Cerebellar nuclear complex (tissue), 1 donor: ENCODE measurements at places on chromosomes 12 and 14.

GRCh38 chr12:6699259-6699988 lies 1.2 kb downstream of the PIANP start:
- DNase-seq, result no peak

- DNase-seq, result no peak
Measured at GRCh38 chr14:87686746-87687145, 306.2 kb downstream of the GALC start.

GRCh38 chr14:73025544-73025943 lies 1.4 kb downstream of the ZFYVE1 start:
- DNase-seq, result no peak

GRCh38 chr14:87405563-87405962 lies 587.4 kb downstream of the GALC start:
- DNase-seq, result no peak

DNA sequence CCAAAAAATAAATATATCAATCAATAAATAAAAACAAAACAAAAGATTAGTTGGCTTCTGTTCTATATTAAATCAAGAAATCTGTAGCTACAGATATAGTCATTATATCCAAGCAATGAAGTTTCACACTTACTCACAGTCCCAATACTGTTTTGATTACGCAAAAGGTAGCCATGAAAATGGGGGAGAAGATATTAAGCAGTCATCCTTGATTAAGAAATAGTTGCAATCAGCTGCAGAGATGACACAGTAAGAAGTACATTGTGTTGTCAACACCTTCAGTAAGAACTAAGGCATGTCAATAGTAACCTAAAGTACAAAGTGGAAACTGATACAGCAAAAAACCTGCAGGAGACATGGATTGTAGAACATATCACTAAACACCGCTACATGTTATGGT lies 11.0 kb upstream of the RHOJ start:
- no peak for DNase-seq

GRCh38 chr12:113443030-113443539 lies 20.9 kb downstream of the SDSL start:
- no peak for DNase-seq

GRCh38 chr12:79006306-79006705 lies 141.7 kb downstream of the SYT1 start:
- no peak for DNase-seq

- no peak for DNase-seq
Measured at GRCh38 chr14:63288853-63289252, 29.9 kb downstream of the GPHB5 start.

- DNase-seq, result no peak
Measured at GRCh38 chr12:69136931-69137613, 102.3 kb upstream of the CPSF6 start.

- DNase-seq, result no peak
Measured at GRCh38 chr12:59736359-59736758, 140.5 kb downstream of the SLC16A7 start.

DNA sequence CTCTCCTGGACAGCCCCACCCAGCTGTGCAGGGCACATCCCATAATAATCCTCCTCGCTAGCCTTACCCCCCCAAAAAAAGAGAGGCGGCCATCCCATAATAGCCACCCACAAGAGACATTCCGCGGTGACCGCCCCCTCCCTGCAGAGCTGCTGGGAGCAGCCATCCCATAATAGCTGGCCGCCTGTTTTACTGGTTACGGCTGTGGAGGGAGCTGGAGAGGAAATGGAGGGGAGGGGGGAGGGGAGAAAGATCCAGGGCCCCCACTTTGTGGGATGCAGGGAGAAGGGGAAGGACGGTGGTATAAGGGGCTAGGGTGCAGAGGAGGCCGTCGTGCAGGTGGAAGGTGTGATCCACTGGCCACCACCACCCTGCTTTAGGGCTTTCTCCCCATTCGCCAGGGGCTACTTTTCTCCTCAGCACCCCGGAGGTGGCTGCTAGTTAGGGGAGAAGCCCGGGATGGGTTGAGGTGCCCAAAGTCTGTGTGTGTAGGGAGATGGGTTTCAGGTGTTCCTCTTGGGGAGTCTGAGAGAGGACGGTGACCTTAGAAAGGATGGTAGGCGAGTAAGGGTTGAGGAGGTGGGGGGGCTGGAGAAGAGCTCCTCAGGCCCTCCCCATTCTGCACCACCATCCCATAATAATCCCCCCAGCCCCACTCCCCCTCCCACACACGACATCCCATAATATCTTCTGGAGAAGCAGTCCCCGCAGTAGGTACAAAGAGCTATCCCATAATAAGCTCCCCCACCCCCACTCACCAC lies 6.0 kb upstream of the CHD4 start:
- DNase-seq, result peak; percentile 86

- DNase-seq, result no peak
Measured at GRCh38 chr14:74637178-74637550, 25.1 kb upstream of the LTBP2 start.

DNA sequence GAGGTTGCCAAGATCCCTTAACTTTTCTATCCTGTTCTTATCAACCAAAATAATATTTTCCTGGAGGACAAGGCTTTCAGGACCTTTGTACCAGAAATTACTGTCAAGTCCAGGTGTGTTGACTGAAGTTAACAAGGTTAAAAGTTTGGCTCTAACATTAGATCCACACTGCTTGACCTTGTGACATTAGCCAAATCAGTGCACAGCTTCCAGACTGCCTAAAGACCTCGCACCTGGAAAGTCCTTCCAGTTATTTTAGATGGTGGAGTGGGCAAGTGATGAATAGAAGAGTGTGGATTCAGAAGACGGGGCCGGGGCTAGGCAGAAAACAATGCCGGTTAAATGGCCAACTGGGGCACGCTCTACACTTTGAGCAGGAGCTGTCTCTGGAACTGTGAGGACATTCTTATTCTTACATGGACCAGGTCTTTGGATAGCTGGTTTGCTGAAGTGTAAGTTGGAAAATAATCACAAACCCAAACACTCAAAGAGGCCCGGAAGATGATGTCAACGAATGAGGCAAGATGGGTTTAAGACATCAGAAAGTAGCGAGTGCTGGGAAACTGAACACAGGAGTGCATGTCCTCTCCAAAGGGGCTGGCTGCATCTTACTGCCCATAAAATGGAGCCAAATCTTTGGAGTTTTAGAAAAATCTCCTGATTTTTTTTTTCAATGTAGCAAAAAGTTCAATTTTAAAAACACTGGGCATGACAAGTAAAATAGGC lies 56.3 kb downstream of the NIN start:
- DNase-seq, result no peak

DNA sequence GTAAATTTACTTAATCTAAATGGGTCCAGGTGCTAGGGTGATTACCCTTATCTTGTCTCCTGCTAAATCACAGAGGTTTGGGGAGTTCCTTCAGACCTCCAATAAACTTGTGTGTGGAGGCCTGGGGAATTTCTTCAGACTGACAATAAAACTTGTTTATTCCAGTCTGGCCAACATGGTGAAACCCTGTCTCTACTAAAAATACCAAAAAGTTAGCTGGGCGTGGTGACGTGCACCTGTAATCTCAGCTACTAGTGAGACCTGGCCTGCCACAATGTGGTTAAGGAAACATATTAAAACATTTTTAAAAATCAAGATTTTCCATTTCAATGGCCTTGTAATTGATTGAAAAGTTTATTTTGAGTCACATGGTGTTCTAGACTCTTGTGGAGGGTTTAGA lies 126.9 kb upstream of the FGD4 start:
- DNase-seq, result no peak

DNA sequence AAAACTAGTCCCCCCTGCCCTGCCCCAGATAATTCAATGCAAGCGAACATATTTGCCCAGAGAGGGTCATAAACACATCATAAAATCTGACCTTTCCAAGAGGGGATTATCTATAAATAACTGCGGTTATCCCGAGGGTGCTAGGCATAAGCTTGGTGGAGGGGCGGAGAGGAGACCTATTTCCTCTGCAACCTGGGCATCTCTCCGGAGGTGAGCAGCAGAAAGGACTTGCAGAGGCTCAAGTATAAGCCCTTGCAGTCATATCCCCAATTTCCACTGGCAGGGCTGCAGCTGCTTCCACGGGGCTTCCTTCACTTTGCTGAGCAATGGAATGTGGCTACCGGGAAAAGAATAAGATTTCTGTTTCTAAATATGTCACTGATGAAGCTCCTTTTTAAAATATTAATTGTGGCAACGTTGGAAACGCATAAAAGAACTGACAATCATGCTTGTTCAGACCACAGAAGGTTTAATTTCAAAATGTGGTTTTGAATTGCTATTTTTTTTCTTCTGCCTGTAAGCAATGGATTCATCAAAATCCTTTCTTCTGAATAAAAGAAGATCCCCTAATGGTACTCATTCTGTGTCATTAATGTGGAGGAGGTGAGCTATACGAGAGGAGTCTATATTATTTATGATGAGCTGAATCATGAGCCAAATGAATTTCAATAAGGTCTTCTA lies 268.9 kb upstream of the ATP2B1 start:
- DNase-seq, result no peak

DNA sequence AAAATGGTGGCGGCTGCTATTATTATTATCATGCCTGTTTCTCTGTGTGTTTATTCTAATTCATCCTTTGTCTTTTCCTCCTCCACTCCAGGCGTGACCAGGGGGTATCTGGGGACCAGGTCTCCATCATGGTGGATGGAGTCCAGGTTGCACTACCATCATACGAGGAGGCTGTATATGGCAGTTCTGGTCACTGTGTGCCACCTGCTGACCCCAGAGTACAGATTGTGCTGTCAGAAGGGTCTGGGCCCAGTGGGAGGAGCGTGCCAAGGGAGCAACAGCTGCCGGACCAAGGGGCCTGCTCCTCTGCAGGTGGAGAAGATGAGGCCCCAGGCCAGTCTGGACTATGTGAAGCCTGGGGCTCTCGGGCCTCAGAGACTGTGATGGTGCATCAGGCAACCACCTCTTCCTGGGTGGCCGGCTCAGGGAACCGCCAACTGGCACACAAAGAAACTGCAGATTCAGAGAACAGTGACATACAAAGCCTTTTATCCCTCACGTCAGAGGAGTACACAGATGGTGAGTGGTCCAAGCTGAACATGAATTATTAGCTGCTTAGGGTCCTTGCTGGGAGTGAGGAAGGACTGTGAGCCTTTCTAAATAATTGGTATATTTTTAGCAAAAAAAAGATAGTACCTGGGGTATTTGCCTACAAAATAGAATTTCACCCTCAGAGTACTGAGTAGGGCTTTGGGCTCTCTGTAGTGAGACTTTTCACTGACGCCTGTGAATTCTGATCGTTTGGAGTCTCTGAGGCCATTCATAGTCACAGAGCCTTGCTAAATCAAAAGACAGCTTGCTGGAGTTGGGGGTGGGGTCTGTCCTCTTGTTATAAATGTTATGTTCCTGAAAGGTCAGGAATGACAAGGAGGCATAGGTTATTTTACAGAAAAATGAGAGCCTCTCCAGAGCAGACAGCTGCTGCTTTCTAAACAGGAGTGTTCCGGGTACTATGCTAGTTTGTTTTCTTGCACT lies 58.1 kb upstream of the SRSF5 start:
- no peak for DNase-seq

DNA sequence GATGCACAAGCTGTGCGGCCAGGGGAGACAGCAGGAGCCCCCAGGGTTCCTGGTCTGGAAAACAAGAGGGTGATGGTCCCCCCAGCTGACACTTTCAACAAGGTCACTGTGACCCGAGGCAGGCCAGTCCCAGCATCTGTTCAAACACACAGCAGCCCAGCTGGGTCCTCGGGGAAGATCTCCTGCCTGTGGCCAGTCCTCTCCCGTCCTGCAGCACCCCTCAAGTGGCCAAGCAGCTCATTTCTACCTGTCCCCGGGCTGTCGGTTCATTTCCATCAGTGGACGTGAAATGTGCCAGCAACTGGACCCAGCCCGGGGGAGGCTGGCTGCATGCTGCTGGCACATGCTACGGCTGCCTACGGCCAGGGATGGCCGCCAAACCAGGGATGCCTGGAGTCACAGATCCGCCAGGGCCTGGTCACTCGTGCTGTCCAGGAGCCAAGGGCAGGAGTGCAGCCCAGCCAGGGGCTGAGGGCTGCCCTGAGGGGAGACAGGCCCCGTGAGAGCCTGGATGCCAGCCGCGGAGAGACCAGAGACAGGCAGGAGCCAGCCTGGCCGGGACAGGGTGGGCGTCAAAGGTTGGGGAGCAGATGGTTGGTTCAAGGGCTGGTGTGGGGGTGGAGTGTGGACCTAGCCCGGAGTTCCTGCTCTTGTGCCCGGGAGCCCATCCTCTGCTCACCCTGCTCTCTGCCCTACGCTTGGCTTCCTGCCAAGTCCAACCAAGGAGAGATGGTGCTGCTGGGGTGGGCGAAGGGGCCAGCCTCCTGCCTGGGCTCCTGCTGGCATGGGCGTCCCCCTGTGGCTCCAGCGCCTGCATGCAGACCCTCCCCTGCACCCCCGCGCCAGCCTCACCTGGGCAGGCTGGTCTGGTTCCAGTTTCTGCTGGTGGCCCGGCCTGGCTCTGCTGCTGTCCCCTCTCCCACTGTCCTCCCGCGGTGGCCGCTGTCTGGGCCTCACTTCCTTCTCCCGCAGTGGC lies 143.8 kb downstream of the ADGRD1 start:
- DNase-seq, result no peak

- DNase-seq, result no peak
Measured at GRCh38 chr14:71487449-71487848, 444.8 kb upstream of the RGS6 start.

DNA sequence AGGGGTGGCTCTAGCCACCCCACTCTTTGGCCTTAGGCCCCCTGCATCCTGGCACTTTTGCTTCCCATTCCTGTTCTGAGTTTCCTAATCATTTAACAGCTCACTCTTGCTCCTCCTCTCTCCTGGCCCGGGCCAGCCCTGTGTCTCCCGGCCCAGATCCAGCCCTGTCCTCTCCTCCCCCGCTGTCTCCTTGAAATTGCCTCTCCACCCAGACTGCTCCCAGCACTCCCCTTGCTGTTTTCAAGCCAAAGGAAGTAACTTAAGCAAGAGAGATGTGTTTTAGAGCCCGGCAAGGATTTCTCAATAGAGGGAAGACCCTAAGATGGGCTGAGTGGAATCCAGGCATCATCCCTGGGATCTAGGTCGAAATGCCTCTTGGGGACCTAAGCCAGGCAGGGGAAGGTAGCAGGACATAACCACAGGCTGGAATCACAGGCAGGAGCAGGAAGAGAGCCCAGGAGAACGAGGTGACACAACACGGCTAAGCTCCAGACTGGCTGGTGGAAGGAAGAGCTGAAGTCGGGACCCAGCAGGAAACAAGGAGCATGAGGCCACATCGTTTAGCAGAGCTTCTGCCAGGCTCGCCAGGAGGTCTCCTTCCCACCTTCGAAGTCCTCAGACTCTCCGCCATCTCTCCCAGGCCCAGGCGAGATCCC lies 2.0 kb upstream of the LRP1-AS start:
- no peak for DNase-seq

GRCh38 chr12:70741256-70741655 lies 104.0 kb upstream of the PTPRB start:
- no peak for DNase-seq

DNA sequence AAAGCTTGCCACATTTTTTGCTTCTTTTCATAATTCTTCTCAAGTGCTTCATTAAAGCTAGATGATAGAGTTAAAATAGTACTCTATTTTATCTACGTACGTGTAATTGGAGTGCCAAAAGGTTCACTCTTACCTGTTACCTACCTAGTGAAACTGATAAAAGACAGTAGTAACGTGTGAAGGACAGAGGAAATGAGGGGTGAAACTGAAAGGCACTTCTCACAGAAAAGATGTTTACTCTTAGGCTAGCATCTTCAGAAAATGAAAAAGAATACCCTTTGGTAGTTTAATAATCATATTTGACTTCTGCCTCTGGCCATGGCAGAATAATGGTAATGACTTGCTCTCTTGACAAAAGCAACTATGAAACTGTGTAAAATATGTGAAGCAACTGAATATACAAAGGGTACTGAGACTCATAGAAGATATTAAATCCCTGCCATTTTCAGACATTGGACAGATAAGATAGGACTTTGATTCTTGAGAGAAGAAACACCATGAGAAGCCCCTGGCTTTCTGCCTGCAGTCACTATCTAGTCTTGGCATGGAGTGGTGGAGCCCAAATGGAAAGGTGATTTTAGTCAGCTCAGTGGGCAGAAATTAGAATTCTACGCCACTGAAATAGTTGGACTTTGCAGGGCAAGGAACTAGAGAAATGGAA lies 6.3 kb upstream of the EVL start:
- no peak for DNase-seq
